ENCODE measurements at places on chromosomes 6 and 20.

- no peak for DNase-seq
These were observed 548 bp upstream of the HLA-DRA start for GRCh38 chr6:32439139-32439538.

GRCh38 chr6:43515808-43516207 is 918 bp downstream of the YIPF3 start:
- DNase-seq, result no peak

DNA sequence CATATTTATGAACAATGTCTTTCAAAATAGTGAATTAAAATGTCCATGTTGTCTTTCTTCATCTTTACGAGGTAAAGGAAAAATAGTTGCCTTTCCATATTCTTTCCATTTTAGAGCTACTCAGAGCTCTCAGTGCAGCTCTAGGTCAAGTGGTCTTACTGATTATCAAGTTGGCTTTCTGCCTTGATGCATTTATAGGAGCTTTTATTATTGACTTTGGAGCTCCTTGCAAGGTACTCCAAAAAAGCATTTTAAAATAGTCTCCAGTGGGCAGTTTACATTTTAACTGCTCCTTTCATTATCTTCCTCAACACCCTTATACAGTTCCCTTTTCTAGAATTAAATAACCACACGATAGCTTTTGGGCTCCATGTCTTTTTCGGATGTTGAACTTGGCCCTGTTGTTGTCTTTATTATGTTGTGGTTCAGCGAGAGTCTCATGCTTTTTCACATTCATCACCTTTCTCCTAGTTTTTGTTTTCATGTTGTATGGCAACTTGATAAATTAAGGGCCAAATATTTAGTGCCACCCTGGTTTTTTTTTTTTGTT is 122.9 kb downstream of the CLIC5 start:
- DNase-seq, result no peak

DNA sequence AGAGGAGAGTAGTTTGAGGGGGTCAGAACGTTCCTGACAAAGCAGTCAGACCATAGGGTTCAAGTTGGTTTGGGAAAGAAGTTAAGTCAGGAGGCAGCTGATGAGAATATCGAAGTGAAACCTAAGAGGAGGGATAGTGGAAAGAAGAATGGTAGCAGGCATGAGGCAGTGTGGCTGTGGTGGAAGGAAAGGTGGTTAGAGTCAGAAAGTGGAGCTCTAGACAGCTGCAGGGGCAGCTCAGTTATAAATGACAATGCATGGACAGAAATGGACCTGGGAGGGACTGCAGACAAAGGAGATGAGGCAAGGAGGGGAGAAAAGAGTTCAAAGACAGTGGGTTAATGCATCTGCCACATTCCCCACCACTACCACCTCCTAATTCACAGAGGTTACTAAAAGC is 66.6 kb downstream of the SMLR1 start:
- DNase-seq, result no peak

GRCh38 chr6:10350720-10351119 is 64.2 kb downstream of the TFAP2A start:
- no peak for DNase-seq

All from vagina (tissue), 2 donors.